ENCODE measurements at places on chromosomes 4 and X. TPM values are rescaled to one million over a fixed set of nuclear protein-coding genes. Genes with fewer than 3 reads are reported as not detected.

Gene GPRIN3
- 1.1 TPM for total RNA-seq

Gene CXCL6
- total RNA-seq = 0.31 TPM

Gene PPP1R3F
- total RNA-seq = 4.2 TPM

Gene GNRHR
- total RNA-seq = not detected

Gene HMX1
- total RNA-seq = not detected

Gene TMEM31
- total RNA-seq = not detected
